ENCODE measurements at places on chromosomes 16 and 17. TPM values are rescaled to one million over a fixed set of nuclear protein-coding genes. Genes with fewer than 3 reads are reported as not detected.

The KCNAB3 gene
- 9.2 TPM for total RNA-seq

The MXRA7 gene
- total RNA-seq, result 5.5 TPM

The HS3ST3A1 gene
- total RNA-seq, result 6.3 TPM

The MFSD6L gene
- 0.95 TPM for total RNA-seq

The STAT5A gene
- 123 TPM for total RNA-seq

The KAT7 gene
- 80.8 TPM for total RNA-seq

The CLEC16A gene
- 32.8 TPM for total RNA-seq

The ALKBH5 gene
- total RNA-seq, result 99.2 TPM

The PIPOX gene
- 1.8 TPM for total RNA-seq

The KCNH4 gene
- 0.16 TPM for total RNA-seq

The TANGO6 gene
- total RNA-seq, result 24.6 TPM

The ANKRD13B gene
- 13.0 TPM for total RNA-seq

The FOXC2 gene
- not detected for total RNA-seq

The KRT27 gene
- total RNA-seq, result not detected

The TNFSF13 gene
- 3.2 TPM for total RNA-seq

The DPEP3 gene
- not detected for total RNA-seq

The IKZF3 gene
- 23.1 TPM for total RNA-seq

The MGRN1 gene
- total RNA-seq, result 87.8 TPM

The PYDC1 gene
- total RNA-seq, result not detected

The TSR1 gene
- total RNA-seq, result 38.7 TPM

The CTRB1 gene
- total RNA-seq, result not detected

The RNF43 gene
- 3.7 TPM for total RNA-seq

The ATAD5 gene
- 29.0 TPM for total RNA-seq

The HSD17B1 gene
- 0.77 TPM for total RNA-seq

The RHBDF2 gene
- total RNA-seq, result 45.8 TPM

The FBXO39 gene
- total RNA-seq, result 1.6 TPM

The C17orf100 gene
- total RNA-seq, result 1.6 TPM

The KRTAP16-1 gene
- total RNA-seq, result not detected

The TMC7 gene
- 0.05 TPM for total RNA-seq

The EXOSC6 gene
- 28.9 TPM for total RNA-seq

The CDH11 gene
- total RNA-seq, result not detected

The MT4 gene
- total RNA-seq, result not detected

The CAPNS2 gene
- 0.27 TPM for total RNA-seq

The GNG13 gene
- not detected for total RNA-seq

The CRYBA1 gene
- not detected for total RNA-seq

Data from T-helper 2 cell treated with Interferon-gamma antibody and Interleukin-4, amounts not matched to agents 100 ng/mL and 5 ng/mL, for 36 hours (primary cell).